ENCODE measurements at places on chromosomes 3 and 15.
A peak's percentile ranks its signal among the peaks of the same experiment; 100 is the strongest.

- DNase-seq: no peak
Measured at GRCh38 chr15:54575586-54575985, 597.3 kb downstream of the UNC13C start.

DNA sequence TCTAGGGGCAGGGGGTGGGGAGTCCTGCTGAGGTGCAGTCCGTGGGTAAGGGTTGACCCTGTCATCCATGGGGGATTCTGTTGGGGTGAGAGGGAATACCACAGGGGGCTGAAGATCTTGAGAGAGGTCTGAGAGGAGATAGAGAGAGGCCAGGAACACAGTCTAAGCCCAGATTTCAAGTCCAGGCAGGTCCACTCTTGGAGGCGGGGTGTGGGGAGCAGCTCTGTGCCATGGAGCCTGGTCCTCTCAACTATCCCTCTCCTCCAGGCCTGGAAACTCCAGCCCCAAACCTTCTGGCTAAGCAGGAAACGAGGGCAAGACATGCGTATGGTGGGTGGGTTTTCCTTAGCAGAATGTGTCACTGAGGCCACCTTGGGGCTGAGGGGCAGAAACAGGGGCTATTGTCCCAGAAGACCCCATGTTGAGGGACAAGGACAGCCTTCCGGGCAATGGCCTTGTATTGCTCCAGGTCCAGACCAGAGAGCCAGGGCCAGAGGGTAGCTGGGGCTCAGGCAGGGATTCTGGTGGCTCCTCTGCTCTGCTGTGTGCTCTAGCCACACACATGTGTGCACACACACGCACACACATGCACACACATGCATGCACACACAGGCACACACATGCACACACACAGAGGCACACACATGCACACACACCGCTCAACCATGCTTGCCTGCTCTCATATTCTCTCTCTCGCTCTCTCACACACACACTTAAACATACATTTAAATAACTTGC is 48.6 kb upstream of the MAGEF1 start:
- DNase-seq: no peak

DNA sequence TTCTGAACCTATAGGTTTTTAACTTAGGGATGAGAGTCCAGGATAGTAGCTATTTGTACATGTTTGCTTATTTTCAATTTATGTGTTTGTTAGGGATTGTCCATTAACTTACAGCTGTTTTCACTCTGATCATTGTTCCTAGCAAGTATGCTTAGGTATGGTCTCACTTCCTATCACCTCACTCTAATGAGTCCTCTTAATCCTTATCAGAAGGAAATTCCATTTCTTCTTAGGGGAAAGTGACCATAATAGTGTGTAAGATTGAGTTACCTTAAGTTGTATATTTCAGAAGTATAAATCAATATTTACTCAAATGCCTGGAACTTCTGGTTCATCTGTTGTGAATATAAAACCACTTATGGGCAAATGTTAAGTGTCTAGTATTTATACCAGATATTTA is 53.0 kb downstream of the PIAS1 start:
- no peak for DNase-seq

- no peak for DNase-seq
Measured at GRCh38 chr3:188964957-188965356, 206.8 kb upstream of the TPRG1 start.

- DNase-seq: no peak
Measured at GRCh38 chr15:26943866-26944265, 27.1 kb upstream of the GABRG3 start.

GRCh38 chr15:33852570-33852969 is 115.7 kb upstream of the CHRM5 start:
- no peak for DNase-seq

GRCh38 chr15:77622209-77622933 is 10.3 kb downstream of the LINGO1 start:
- no peak for DNase-seq

- DNase-seq: no peak
Measured at GRCh38 chr3:24525557-24525956, 30.9 kb upstream of the THRB start.

DNA sequence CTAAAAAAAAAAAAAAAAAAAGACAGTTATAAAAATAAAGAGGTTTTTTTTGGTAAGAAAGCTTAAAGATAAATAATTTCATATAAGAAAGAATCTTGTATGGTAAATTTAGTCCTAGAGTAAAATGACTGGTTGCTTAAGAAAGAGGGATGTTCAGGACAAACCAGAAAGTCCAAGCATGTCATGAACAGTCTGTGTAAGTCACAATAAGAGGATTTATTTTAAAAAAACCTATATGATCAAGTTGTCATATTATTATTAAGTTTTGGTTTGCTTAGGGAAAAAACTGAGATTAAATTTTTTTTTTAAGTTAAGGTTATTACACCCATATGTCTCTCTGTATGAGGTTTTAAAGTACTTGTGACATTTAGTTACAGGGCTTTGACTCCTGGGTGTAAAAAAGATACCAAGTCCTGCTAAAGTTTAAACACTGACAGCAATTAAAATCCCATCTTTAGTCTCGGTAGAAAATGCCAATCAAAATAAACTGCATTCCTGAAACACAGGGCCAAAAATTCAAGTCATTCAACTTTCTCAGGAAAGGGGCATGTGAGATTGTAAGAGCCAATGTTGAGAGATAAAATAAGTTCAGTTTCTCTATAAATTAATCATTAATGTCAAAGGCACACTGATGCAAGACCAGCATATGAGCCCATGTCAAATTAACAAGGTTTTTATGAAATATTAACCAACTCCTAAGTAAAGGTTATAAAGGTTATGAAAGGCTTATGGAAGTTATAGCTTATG is 8.5 kb upstream of the BDH1 start:
- DNase-seq: no peak

DNA sequence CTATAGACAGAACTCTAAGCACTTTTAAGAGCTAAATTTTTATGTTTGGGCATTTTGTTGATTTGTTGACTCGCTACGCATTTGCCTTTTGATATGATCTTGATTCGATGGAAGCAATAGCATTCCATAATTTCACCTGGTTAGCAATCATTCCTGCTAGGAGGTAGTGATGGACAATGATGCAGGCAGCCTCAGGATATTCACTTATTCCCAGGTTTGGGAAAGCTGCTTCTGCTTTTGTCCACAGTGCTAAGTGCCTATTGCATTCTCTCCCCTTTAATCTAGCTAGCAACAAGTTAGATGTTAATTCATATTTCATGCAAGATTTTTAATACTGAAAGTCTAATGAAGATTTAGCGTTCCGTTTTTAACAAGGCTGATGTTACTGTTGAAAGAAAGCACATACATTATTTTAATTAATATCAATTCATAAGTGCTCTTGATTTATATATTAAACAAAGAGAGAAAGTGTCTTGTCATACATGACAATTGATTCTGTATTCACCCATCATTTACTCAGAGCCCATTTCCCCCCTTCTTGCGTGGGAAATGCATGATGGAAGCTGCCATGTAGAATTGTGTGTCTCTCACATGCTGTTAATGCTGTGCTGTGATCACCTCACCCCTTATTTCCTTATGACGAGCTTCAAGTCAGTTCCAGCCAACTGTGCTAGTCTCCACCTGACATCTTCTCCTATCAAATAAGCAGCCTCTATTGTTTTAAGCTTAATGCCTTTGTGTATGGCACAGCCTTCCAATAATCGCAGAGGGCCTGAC is 53.0 kb upstream of the TMCO5A start:
- no peak for DNase-seq

GRCh38 chr15:81239190-81239589 is 42.5 kb downstream of the IL16 start:
- no peak for DNase-seq

DNA sequence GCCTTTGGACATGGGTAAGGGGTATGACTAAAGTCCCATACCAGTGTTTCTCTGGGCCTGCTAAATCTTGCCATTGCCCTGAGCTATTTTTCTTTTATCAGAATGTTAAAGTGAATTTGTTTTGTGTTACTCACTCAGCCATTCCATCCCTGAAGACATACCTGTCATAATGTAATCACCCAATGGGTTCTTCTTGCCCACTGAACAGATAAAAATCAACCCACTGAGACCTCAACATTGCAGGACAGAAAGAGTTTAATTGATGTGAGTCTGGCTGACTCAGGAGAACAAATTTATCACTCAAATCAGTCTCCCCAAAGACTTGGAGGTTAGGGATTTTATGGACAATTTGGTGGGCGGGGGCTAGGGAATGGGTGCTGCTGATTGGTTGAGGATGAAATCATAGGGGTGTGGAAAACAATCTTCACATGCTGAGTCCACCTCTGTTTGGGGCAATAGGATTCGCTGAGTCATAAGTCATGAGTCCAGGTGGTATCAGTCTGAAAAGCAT is 47.4 kb downstream of the ILDR1 start:
- no peak for DNase-seq

DNA sequence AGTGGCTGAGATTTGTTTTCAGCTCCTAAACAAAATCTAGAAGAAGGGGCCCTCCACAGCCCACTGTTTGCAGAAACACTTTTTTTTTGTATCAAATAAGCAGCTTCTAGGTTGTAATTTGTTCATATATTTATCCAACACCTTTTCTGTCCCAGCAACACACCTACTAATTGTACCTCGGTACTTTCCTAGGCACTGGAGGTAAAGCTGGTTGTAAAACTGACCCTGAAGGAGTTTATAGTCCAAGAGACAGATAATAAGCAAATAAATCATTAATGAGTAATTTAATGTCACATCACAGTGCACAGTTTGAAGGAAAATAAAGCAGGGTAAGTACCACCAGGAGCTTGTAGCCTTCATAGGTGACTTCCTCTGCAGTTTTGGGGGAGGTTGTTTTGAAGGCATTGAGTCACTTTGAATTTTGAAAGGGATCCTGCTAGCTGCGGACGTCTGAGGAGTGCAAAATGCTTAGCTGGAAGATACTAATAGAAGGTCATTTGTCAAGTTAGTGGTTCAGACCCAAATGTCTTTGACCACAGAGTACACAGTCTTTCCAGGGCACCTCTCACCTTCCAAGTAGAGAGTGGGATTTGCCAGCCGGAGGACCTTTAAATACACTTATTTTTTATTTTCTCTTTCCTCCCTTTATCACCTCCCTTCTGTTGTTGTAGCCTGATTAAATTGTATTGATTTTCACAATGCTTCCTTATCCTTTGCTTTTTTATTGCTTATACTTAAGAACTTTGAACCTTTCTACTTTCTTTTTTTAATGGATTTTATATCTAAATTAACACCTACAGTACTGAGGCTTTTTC is 53.8 kb downstream of the CMSS1 start:
- DNase-seq: no peak

DNA sequence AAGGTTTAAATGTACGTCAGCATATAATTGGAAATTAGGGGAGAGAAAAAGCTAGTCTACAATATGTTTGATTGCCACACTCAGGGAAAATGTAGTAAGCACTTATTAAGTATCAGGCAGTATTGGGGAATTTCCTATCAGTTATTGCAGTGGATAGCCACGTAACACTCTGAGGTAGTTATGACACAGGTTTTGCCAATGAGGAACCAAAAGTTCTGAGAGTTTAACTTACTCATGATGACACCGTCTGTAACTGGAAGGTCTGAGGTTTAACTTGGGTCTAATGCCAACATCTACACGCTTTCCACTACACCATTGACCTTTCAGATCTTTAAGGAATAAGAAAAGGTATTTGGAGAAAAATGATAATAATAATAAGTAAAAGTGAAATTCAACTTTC is 89.5 kb downstream of the ZMAT3 start:
- DNase-seq: no peak

GRCh38 chr15:79466488-79466887 is 34.4 kb downstream of the MINAR1 start:
- no peak for DNase-seq

GRCh38 chr15:47213883-47214282 is 503.4 kb upstream of the SEMA6D start:
- DNase-seq: no peak

GRCh38 chr3:115646027-115646690 is 22.8 kb downstream of the GAP43 start:
- DNase-seq: no peak

DNA sequence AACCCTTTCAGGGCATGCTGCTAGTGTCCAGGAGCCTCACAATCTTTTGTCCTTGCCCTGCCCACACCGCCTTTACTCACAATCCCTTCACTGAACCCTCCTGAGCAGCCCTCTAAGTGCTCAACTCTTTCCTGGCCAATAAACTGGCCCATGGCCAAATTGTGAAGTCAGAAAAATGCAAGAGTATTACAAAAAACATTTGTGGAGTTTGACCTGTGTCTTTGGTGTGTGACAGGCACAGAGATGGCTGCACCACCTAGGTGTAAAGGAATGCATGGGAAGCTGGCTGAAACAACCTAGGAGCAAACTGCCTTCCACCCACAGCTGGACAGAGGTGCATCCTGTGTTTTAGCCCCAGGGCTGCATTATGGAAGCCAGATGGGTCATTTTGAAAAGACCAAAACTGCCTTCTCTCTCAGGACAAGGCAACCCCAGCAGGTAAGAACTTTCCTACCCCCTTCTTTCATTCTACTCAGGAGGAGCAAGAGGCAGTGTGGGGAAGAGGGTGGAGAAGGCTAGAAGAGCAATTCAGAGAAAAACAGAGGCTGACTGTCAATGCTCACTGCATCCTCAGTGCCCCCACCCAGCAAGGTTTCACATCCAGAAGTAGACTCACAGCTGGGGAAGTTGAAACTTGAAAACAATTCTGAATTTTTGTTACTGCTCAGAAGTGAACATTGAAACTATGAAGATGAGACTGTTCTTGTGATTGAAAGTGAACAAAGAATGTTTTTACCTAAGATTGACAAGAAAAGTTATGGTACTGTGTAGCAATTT is 78.6 kb downstream of the TRIM42 start:
- no peak for DNase-seq

DNA sequence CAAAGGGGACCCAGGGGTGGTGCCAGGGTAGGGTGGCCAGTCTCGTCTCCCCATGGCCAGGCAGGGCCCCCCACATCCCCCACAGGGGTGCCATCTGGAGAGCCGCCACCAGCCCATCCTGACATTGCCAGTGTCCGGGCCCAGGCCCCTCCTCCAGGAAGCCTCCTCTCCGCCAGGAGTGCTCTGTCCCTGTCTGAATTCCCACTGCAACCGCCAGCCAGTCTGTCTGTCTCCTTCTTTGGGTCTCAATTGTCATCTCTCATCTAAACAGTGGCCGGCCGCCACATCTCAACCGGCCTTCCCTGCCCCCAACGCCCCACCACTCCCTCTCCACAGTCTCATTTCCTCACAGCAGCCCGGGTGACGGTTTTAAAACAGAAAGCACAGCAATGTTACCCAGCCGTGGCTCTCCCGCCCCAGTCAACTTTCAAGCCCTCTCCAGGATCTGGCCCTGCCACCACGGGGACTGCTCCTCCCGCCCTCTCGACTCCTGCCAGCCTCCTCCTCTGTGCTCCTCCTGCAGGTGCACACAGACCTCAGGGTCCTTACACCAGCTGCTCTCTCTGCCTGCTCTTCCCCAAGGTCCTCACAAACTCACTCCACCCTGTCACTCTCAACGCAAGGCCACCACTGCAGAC is 57.0 kb downstream of the IQSEC1 start:
- peak; percentile 82 for DNase-seq

DNA sequence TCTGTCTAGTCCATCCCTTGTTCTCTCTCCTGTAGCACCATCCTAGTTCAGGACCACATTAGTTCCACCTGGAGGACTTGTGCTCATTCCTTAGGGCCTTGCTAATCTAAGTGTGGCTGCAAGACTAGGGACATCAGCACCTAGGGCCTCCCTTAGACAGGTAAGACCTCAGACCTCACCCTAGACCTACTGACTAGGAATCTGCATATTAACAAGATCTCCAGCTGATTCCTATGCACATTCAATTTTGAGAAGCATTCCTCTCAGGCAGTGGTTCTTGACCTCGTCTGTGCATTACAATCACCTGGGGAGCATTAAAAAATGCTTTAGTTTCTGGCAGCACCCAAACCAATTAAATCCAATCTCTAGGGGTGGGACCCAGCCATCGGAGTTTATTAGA is 238.4 kb upstream of the RGMA start:
- DNase-seq: no peak

Data from NCI-H510A (cell line).